ENCODE measurements at places on chromosomes 3 and 15.

DNA sequence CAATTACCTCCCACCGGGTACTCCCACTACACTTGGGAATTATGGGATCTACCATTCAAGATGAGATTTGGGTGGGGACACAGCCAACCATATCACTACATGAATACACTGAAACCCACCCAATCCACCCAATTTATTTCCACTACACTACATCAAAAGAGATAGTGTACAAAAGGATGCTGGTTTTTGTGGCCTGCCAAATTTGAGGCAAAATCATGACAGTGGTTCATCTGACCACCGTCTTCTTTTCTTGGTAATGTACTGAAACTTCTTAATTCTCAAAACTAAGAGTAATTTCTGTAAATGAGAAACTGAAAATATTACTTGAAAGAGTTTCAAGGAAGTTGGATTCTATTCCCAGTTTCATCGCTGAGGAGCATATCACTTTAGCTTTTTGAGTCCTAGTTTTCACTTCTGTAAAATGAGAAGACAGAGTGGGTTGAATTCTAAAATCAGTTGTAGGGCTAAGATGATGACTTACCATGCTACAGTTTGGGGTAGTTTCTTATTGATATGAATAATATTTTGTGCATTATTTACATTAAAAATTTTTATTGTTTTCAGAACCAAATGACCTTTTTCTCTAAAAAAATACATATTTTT is 360.4 kb upstream of the CNTN6 start:
- no peak for DNase-seq

DNA sequence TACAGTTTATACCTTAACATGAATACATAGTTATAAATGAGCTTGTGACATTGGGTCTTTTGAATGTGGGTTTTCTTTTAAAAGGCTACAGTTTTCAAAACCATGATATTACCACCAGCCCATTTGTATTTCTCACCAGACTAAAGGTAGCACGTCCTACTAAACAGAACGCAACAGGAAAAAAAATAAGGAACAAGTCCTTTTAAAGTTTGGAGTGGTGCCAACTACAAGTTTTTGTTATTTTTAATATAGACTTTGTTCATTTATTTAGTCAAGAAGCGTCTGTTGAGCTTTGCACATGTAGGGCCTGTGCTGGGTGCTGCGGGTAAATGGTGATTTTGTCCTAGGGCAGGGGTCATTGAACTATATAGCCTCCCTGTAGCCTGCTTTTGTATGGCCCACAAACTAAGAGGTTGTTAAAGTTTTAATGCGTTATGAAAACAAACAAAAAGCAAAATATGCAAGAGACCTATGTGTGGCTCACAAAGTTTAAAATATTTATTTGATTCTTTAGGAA is 164.4 kb downstream of the GHSR start:
- DNase-seq = no peak

DNA sequence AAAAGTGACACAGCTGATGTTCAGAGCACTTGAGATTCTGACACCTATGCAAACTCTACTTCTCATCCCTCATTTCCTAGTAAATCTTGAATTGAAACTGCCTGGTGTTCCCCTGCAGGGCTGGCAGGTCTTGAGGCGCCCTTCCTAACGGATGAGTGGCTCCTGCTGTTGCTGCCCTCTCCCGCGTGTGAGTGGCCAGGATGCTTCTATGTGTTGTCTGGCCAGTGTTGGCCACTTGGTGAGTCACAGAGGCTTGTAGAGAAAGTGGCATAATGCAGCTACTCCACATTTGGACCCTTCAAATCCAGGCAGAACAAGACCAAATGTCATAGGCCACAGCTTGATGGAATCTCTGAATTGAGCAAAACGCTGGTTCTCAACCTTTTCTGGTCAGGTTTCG is 63.6 kb downstream of the MOBP start:
- DNase-seq = no peak

GRCh38 chr3:159924411-159924810 is 64.2 kb upstream of the IL12A start:
- no peak for DNase-seq

- DNase-seq = no peak
These were observed 268.0 kb downstream of the LPP start for GRCh38 chr3:188421836-188422540.

- DNase-seq = no peak
These were observed 378.1 kb downstream of the NSUN3 start for GRCh38 chr3:94440767-94441493.

DNA sequence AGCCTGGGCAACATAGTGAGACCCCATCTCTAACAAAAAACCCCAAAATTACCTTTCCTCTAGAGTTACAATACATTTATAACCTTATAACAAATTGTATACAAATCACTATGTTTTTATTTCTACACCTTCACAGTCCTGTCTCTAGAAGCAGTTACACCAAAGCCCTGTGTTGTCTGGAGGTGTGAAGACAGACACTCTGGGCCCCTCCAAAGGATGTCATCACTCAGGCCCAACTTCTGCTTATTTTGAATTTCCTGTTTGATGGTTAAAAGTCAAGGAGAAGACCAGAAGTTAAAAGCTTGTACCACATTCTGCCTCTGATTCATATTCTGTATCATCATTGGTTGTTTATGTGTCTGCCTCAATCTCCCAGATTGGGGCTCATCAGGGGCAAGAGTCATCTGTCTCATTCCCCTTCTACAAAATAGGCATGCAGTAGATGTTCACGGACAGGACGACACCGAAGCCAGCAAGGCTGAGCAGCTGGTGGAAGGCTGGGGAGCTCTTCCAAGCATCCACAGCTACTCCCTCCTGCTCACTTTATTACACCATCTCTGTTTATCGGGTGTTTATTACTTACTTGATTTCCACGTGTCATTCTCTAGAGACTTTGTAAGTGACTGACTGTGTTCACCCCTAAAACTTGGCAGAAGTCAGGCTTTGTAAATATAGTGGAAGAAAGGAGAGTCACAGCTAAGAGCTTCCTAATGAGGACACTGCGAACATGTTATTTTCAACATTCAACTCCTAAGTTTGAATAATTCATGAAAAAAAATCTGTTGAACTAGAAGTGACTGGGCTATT is 136.8 kb upstream of the ANKRD28 start:
- no peak for DNase-seq

DNA sequence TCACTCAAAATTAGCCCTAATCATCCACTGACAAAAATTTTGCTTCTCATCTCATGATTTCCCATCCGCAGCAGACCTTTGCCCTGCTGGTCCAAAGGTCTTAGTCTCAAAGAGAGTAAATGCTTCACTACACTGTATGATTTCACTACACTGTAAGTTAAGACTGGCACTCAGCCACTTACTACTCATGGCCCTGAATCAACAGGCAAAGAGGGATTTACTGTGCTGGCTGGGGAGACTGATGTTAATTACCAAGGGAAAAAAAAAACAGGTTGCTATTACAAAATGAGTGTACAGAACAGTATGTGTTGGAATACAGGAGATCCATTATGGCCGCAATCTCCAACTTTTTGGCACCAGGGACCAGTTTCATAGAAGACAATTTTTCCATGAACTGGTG is 214.8 kb downstream of the ZMAT3 start:
- peak; percentile 11 for DNase-seq

DNA sequence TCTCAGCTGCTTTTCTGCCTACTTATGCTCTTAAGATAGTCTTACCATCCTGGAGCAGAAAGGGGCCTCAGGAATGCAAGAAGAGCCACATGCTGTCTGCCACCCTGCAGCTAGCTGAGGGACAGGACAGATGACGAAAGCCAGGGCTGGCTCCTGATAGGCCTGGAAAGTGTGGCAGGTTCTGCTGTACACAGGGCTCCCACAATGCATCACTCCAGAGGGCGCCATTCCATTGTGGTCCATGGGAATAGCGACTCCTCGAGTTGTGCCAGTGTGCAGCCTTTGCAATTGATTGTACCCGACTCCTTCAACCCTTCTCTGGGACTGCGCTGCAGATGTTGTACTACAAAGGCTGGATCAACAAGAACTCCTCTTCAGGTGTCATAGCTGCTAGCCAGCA is 11.2 kb downstream of the ACAN start:
- DNase-seq = no peak

GRCh38 chr3:31980530-31981205 is 394 bp downstream of the OSBPL10 start:
- no peak for DNase-seq

DNA sequence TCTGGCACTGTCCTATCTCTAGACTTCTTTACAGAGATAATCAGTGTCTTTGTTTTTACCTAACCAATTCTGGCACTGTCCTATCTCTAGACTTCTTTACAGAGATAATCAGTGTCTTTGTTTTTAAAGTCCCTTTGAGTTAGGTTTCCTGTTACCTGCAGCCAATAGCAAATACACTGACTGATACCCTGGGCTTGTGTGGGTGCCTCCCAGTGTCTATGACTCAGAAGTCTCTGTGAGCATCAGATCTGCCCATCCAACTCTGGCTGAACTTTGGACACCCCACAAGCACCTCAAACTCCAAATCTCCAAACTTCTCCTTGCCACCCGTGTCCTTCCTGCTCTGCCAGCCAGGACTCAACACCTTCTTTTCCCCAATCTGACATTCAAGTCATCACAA is 30.4 kb downstream of the SLC41A3 start:
- DNase-seq = no peak

DNA sequence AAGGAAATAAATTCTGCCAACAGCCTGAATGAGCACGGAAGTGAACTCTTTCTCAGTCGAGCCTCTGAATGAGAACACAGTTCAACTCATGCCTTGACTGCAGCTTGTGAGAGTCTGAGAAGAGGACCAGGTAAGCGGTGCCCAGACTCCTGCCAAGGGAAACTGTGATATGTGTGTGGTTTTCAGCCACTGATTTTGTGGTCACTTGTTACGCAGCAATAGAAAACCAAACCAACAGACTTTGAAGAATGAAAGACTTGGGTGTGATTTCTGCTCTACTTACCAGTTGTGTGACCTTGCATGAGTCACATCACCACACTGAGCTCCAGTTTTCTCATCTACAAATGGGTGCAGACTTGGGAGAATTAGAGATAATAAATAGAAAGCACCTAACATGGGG is 30.6 kb upstream of the FAM107A start:
- no peak for DNase-seq

DNA sequence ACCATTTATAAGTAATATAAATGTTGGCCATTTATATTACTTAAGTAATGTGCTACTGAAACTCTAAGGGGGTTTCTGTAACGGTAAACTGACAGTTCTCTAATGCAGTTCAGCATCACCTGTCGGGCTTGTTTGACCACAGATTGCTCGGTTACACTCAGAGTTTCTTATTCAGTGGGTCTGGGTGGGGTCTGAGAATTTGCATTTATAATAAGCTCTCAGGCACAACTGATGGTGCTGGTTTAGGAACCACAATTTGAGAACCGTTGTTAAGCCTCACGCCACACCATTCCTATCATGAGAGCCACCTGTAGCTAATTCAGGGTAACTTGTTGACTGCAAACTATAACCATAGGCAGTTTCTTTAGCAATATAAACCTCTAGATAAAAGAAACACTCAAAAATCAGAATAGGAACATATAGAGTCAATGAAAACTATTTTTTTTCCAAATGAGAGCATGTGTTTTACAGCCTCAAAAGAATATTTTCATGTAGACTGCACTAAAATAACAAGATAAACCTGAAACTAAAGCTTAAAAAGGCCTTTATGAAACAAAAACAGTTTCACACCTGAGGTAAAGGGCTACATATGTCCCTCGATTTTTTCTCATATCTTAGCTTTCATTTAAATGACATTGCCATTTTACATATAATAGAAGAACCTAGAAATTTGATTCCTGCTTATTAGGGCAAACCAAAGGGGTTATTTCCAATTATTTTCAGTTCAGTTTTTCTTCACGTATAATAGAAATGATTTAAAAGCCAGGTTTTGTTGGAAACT is 604.8 kb downstream of the UNC13C start:
- DNase-seq = no peak

GRCh38 chr15:38530113-38530512 is 34.5 kb downstream of the RASGRP1 start:
- DNase-seq = no peak

DNA sequence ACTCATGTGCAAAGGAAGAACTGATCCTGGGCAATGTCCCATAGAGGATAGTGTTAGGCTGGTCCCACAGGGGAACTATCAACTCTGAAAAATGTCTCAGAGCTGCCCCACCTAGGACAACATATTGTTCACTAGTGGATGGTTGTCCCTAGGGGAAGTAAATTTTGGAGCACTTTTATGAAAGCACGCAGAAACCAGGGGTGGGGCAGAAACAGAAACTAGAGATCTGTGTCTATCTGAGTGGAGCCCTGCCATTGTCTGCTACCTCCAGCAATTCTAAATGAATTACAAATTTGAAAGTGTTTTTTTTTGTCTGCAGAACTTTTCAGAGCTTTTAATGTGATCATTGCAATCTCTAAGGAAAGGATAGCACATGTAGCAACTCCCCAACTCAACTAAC is 357.1 kb upstream of the PROK2 start:
- DNase-seq = no peak

DNA sequence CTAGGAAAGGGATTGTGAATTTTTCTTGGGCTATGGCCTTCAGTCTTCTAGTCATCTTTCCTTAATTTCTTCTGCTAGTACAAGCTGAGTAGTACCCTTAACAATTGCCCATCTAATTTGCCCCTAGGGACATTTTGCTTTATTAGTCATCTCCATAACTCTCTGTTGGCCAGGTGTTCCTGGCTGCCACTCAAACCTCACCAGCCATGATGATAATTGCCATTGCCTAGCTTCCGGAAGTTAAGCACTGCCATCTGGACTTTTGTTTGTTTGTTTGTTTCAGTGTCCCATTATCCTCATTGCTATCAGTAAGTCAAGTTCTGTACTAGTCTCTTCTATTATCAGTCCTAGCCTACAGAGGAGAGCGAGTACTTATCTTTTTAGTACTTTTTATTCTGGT is 36.6 kb upstream of the UBL7 start:
- peak; percentile 86 for DNase-seq

Data from NCI-H2081 treated with DMSO at 0.1 percent for 48 hours (cell line).